ENCODE measurements at places on chromosomes 1 and 21. TPM values are rescaled to one million over a fixed set of nuclear protein-coding genes. Genes with fewer than 3 reads are reported as not detected.

DNA sequence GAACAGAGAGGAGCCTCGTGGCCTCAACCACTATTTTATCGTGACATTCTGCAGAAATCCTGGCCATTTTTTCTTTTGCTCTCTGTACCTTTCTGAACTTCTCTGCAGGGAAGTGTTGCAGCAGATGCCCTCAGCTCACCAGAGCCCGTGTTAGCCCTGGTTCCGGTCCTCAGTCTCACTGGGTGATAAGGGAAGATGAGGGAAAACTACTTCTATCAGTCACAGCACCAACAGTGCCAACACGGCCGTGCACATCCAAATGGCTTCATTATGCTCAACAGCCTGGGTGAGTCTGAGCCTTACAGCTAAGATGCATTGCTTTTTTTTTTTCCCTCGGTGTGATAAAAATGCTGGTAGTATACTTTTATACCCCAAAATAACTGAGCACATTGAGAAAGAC lies 93.0 kb downstream of the KIF26B start:
- no peaks in the 10 kb centered on the region for H3K4me1 ChIP-seq
- H3K27me3 ChIP-seq = no peaks in the 10 kb centered on the region
- DNase-seq = no peak
- H3K27ac ChIP-seq = no peak overlapping the region
- no peak overlapping the region for H3K4me3 ChIP-seq
- H3K36me3 ChIP-seq = no peaks in the 10 kb centered on the region

- H3K4me1 ChIP-seq = no peaks in the 10 kb centered on the region
- H3K27me3 ChIP-seq = peaks cover 2% of the 10 kb centered on the region
- no peak for DNase-seq
- no peaks in the 10 kb centered on the region for H3K36me3 ChIP-seq
- H3K27ac ChIP-seq = no peak overlapping the region
These were observed 50.3 kb downstream of the NFASC start for GRCh38 chr1:204920967-204921366.

DNA sequence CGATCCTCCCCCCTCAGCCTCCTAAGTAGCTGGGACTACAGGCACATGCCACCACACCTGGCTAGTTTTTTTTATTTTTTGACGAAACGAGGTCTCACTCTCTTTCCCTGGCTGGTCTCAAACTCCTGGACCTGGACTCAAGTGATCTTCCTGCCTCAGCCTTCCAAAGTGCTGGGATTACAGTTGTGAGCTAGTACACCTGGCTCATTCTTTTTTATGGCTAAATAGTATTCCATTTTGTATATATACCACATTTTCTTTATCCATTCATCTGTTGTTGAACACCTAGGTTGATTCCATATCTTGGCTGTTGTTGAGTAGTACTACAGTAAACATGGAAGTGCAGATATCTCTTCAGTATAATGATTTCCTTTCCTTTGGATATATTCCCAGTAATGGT lies 62.3 kb upstream of the RCC1 start:
- H3K4me1 ChIP-seq = no peaks in the 10 kb centered on the region
- DNase-seq = no peak
- H3K27me3 ChIP-seq = no peaks in the 10 kb centered on the region
- no peak overlapping the region for H3K4me3 ChIP-seq

- DNase-seq = no peak
- no peaks in the 10 kb centered on the region for H3K4me1 ChIP-seq
- H3K36me3 ChIP-seq = no peaks in the 10 kb centered on the region
These were observed 277.1 kb upstream of the NCAM2 start for GRCh38 chr21:20721151-20721550.

DNA sequence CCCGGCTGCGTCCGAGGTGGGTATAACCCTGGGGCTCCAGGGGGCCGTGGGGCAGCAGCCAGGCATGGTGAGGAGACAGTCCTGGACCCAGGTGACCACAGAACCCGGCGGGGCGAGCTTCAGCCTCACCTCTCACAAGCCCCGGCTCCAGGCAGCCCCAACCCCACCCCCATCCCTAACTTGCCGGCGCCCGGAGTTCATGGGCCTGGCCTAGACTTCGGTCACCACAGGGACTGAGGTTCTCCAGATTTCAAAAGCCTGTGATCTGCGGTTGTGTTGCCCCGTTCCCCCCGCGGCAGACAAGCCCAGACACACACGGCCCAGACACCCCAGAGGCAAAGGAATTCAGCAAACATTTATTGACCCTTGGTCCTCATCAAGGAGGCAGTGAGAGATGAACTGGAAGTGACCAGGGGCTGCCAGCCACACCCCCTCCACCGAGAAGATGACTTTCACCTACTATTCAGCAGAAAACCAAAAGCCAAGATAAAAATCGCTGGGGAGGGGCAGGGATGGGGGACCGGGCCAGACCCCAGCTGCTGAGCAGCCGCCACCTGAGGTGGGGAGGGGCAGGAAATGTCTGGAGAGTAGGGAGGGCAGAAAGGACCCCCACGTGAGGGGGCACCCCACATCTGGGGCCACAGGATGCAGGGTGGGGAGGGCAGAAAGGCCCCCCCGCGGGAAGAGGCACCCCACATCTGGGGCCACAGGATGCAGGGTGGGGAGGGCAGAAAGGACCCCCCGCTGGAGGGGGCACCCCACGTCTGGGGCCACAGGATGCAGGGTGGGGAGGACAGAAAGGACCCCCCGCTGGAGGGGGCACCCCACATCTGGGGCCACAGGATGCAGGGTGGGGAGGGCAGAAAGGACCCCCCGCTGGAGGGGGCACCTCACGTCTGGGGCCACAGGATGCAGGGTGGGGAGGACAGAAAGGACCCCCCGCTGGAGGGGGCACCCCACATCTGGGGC lies 3.9 kb downstream of the HES4 start:
- no peak for DNase-seq
- H3K27ac ChIP-seq = no peak overlapping the region
- H3K4me1 ChIP-seq = peaks cover 28% of the 10 kb centered on the region
- H3K36me3 ChIP-seq = no peaks in the 10 kb centered on the region
- H3K4me3 ChIP-seq = no peak overlapping the region

DNA sequence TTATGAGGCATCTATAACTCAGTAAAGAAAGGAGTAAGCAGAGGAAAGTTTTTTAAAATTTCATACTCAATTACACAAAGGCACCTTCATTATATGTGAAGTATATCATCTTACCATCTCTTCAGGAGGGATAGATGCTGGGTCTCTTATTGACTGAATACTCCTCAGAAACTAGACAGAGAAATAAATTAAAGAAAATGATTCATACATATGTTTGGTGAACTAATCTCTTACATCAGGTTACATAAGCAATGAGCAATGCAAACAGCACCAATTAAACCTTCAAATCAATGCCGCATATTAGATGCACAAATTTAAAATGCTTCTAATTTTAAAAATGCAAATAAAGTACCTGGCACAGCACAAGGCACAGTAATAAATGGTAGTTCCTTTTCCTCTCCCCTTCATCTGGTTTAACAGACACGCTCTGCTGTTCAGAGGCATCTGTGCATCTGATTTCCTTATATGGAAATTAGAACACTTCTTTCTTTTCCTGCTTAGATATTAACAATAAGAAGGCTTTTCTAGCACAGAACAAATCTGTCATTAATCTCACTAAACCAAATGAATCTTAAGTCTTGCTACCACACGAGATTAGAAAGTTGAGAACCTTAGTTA lies 20.0 kb downstream of the SCYL3 start:
- no peak for DNase-seq
- H3K4me3 ChIP-seq = no peak overlapping the region
- no peaks in the 10 kb centered on the region for H3K4me1 ChIP-seq
- no peak overlapping the region for H3K27ac ChIP-seq
- no peaks in the 10 kb centered on the region for H3K27me3 ChIP-seq

GRCh38 chr1:2184531-2184930 lies 10.0 kb downstream of the FAAP20 start:
- H3K4me3 ChIP-seq = no peak overlapping the region
- no peak overlapping the region for H3K27ac ChIP-seq
- H3K27me3 ChIP-seq = no peaks in the 10 kb centered on the region
- peaks cover 6% of the 10 kb centered on the region for H3K4me1 ChIP-seq
- DNase-seq = no peak

- no peaks in the 10 kb centered on the region for H3K27me3 ChIP-seq
- H3K4me3 ChIP-seq = no peak overlapping the region
- peaks cover 34% of the 10 kb centered on the region for H3K4me1 ChIP-seq
- DNase-seq = no peak
- no peaks in the 10 kb centered on the region for H3K36me3 ChIP-seq
- H3K27ac ChIP-seq = no peak overlapping the region
These were observed 31.2 kb downstream of the BATF3 start for GRCh38 chr1:212668477-212668876.

- no peaks in the 10 kb centered on the region for H3K27me3 ChIP-seq
- no peaks in the 10 kb centered on the region for H3K36me3 ChIP-seq
- peaks cover 14% of the 10 kb centered on the region for H3K4me1 ChIP-seq
- DNase-seq = no peak
These were observed 8.3 kb downstream of the VSIG8 start for GRCh38 chr1:159854116-159854692.

- H3K27ac ChIP-seq = no peak overlapping the region
- H3K4me3 ChIP-seq = no peak overlapping the region
- DNase-seq = no peak
These were observed 149.4 kb upstream of the TIAM1 start for GRCh38 chr21:31493350-31493880.

DNA sequence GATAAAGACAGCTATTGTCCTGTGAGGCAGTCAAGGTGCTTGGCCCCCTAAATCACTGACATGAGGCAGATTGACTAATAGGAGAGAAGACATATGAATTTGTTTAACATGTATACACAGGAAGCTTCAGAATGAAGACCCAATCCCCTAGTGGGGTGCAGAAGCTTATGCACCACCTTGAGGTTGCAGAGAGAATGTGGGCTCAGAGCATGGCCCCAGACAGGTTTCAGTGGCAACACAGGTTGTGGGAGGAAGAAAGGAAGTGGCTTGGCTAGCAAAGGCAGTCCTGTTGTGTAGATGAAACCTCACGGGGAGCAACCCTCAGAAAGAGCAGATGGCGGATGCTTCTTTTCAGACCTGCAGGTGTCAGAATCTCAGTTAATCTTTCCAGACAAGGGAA lies 37.0 kb upstream of the PARP1 start:
- no peak overlapping the region for H3K27ac ChIP-seq
- no peaks in the 10 kb centered on the region for H3K27me3 ChIP-seq
- peaks cover 16% of the 10 kb centered on the region for H3K4me1 ChIP-seq
- H3K36me3 ChIP-seq = no peaks in the 10 kb centered on the region
- no peak overlapping the region for H3K4me3 ChIP-seq

- H3K36me3 ChIP-seq = no peaks in the 10 kb centered on the region
- no peak overlapping the region for H3K4me3 ChIP-seq
- H3K27ac ChIP-seq = no peak overlapping the region
These were observed 20.5 kb downstream of the SOX13 start for GRCh38 chr1:204093421-204093717.

DNA sequence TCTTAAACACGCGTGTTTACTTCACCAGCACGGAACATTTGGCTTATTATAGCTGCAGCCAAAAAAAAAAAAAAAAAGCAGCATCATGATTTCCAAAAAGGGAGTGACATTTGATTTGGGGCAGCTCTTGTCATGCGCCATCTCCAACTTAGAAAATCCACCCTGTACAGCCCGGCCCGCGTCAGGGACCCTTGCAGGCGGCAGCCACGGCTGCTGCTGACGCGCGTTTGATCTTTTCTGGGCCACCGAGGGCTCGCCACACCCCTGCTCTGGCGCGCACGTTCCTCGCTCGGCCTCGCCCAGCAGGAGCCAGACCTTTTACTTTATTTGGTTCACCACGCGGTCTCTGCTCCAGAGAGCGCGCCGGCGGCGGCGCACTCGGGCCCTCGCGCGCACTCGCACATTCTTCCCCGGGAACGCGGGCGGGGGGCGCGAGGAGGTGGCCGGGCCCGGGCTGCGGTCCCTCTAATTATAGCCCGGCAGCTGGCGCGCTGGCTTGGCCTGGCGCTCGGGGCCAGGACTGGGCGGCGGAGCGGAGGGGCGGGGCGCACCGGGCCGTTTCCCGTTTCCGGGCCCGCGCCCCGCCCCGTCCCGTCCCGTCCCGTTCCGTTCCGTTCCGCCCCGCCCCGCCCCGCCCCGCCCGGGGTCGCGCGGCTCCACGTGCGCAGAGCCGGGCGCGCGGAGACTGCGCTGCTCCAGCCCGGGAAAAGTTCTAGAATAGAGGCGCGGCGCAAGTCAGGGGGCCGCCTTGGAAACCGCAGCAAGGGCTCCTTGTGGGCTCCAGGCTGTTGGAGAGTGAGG lies 10.2 kb downstream of the IRF2BP2 start:
- peaks cover 5% of the 10 kb centered on the region for H3K36me3 ChIP-seq
- peak overlapping the region; percentile 95 for H3K27ac ChIP-seq
- DNase-seq = peak; percentile 61

GRCh38 chr21:45492765-45493164 lies 49.5 kb downstream of the SLC19A1 start:
- no peaks in the 10 kb centered on the region for H3K36me3 ChIP-seq
- H3K4me1 ChIP-seq = peaks cover 7% of the 10 kb centered on the region
- no peaks in the 10 kb centered on the region for H3K27me3 ChIP-seq
- no peak overlapping the region for H3K27ac ChIP-seq

DNA sequence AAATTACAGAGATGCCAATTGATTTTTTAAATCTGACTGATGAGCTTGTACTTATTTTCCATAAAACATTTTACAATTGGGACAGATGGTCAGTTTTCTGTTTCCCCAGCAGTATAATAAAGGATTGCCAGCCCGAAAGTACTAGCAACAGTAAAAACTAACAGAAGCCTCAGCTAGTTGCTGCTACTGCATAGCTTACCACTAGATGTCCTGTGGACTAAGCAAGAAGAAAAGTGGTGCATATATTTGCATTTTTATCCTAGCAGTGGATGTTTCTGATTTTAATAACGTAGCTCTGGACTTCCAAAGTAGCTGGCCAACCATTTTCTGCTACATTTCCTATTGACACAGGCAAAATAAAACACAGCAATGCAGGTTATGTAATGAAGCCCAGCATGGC lies 241.5 kb downstream of the BARHL2 start:
- no peaks in the 10 kb centered on the region for H3K36me3 ChIP-seq
- H3K4me1 ChIP-seq = no peaks in the 10 kb centered on the region
- no peak overlapping the region for H3K4me3 ChIP-seq
- no peaks in the 10 kb centered on the region for H3K27me3 ChIP-seq
- DNase-seq = no peak
- H3K27ac ChIP-seq = no peak overlapping the region

GRCh38 chr1:52334906-52335528 lies 31.0 kb downstream of the CC2D1B start:
- no peaks in the 10 kb centered on the region for H3K4me1 ChIP-seq
- no peak overlapping the region for H3K4me3 ChIP-seq
- no peak for DNase-seq
- H3K36me3 ChIP-seq = no peaks in the 10 kb centered on the region
- H3K27ac ChIP-seq = no peak overlapping the region

DNA sequence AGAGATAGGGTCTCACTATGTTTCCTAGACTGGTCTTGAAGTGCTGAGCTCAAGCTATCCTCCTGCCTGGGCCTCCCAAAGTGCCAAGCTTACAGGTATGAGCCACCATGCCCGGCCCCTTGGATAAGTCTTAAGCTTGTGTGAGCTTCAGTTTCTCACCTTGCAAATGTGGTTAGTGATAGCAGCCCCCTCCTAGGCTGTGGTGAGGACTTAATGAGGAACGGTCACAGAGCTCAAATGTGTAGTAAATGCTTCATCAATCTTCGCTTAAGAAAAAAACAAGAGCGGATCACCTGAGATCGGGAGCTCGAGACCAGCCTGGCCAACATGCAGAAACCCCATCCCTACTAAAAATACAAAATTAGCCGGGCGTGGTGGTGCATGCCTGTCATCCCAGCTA lies 3.0 kb downstream of the CNR2 start:
- peaks cover 88% of the 10 kb centered on the region for H3K4me1 ChIP-seq
- peak overlapping the region; percentile 70 for H3K27ac ChIP-seq
- H3K36me3 ChIP-seq = peaks cover 5% of the 10 kb centered on the region

Gene TMEM51
- total RNA-seq = not detected

Gene TLCD4
- total RNA-seq = 0.60 TPM

Gene MT1HL1
- total RNA-seq = not detected

Gene ERRFI1
- 4.9 TPM for total RNA-seq

Gene TFF2
- not detected for total RNA-seq

Measured in natural killer cell (primary cell).